ENCODE measurements at places on chromosomes 3 and 15.

DNA sequence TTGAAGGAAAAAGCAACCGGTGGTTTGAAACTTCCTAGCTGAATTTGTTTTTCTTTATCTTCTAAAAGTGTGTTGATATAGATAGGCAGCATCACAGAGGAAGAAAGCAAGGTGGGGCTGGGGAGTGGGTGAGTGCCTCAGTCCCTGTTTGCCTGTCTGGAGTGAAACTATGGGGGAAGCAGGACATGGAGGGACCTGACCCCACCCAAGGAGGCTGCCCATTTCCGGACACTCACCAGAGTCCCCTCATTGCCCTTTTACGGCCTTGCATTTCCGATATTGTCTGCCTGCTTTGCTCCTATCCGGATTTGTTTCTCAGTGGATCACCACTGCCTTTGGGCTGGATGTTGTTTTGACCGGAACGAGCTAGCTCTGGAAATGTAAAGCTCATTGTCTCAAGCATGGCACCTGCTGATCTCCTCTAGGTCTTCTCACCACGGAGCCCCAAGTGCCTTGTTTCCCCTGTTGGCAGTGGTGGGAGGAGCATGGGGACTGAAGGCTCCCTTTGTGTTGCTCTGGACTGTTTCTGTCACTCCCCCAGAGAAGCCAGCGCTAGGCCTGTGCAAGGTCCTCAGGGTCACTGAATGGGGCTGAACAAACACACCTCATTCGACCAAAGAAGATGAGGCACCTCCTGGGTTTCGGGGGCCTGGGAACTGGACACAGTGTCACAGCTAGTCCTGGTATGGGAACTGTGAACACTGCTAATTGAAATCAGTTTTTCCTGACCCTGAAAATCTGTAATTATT lies 7.0 kb downstream of the CLDN11 start:
- peaks cover under 1% of the 10 kb centered on the region for H3K27me3 ChIP-seq
- H3K27ac ChIP-seq: peak overlapping the region; percentile 45
- H3K36me3 ChIP-seq: no peaks in the 10 kb centered on the region
- peak overlapping the region; percentile 11 for H3K4me3 ChIP-seq

DNA sequence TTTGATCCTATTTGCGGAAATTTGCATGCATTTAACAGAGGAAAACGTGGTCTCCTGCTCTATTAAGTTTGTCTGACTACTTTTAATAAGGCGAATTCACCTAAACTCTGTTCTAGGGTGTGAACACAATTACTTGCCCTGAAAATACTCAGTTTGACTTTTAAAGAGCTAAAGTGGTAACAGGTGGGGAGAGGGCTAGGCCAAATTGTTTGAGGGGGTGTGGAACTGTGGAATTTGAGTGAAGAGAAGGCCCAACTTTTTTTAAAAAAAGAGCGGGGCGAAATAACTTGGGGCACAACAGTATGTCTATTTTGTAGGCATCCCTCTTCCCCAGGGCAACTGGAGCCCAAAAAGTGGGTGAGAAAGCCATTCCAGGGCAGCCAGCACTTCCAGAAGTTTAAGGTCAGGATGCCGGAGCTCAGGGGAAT lies 580 bp upstream of the FXR1 start:
- H3K36me3 ChIP-seq: no peaks in the 10 kb centered on the region
- peaks cover 2% of the 10 kb centered on the region for H3K27me3 ChIP-seq
- DNase-seq: no peak
- no peak overlapping the region for H3K27ac ChIP-seq
- peaks cover 3% of the 10 kb centered on the region for H3K4me1 ChIP-seq

- peaks cover 29% of the 10 kb centered on the region for H3K27me3 ChIP-seq
- H3K36me3 ChIP-seq: peaks cover 32% of the 10 kb centered on the region
- no peak within 1 kb of the TSS for H3K27ac ChIP-seq
- peak within 1 kb of the TSS; percentile 48 for H3K4me3 ChIP-seq
Measured at GRCh38 chr3:47578691-47579632, at the start of gene CSPG5. Gene CSPG5, minus strand, starts transcription at chr3:47578865. Its CDS starts 172 bp downstream, at chr3:47578693.

DNA sequence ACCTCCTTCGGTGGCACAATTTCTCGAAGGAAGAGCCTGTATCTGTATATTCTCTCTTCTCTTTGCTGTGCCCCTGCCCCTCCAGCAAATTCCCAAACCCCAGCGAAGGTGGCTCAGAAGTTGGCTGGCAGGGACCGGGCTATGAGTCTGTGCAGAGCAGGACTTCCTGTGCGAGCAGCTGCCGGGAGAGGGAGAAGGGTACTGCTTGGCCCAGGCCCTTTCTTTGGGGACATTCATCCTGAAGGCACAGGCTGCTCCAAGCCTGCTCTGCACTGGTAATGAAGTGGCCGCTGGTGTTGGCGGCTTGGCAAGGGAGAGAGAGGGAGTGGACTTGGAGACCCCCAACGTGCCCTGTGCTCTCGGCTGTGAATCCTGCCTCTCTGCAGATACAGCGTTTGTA lies 1.5 kb downstream of the SLC6A11 start:
- peaks cover 51% of the 10 kb centered on the region for H3K27me3 ChIP-seq
- no peak for DNase-seq
- no peaks in the 10 kb centered on the region for H3K36me3 ChIP-seq
- H3K4me3 ChIP-seq: no peak overlapping the region

DNA sequence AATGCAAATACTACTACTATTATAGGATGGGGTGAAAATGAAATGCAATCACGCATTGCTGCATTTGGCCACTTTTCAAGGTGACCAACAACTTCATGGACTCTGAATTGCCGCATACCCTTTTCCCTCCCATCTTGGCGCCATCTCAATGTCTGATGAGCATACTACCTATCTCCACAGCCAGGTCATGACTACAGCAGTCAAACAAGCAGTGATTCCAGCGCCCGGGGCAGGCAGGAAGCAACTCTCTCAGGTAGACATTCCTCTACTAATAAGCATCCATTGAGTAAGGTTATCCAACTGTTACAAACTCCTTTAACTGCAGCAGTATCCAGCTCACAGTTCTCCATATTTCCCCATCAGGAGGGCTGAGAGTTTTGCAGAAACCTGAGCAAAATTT lies 155.4 kb downstream of the ADAMTS17 start:
- H3K27ac ChIP-seq: no peak overlapping the region
- H3K4me1 ChIP-seq: no peaks in the 10 kb centered on the region
- no peak for DNase-seq

- no peaks in the 10 kb centered on the region for H3K4me1 ChIP-seq
- no peak overlapping the region for H3K4me3 ChIP-seq
- no peak overlapping the region for H3K27ac ChIP-seq
- peaks cover 31% of the 10 kb centered on the region for H3K27me3 ChIP-seq
- H3K36me3 ChIP-seq: peaks cover 1% of the 10 kb centered on the region
Measured at GRCh38 chr3:169964176-169964575, 2.4 kb upstream of the SEC62 start.

DNA sequence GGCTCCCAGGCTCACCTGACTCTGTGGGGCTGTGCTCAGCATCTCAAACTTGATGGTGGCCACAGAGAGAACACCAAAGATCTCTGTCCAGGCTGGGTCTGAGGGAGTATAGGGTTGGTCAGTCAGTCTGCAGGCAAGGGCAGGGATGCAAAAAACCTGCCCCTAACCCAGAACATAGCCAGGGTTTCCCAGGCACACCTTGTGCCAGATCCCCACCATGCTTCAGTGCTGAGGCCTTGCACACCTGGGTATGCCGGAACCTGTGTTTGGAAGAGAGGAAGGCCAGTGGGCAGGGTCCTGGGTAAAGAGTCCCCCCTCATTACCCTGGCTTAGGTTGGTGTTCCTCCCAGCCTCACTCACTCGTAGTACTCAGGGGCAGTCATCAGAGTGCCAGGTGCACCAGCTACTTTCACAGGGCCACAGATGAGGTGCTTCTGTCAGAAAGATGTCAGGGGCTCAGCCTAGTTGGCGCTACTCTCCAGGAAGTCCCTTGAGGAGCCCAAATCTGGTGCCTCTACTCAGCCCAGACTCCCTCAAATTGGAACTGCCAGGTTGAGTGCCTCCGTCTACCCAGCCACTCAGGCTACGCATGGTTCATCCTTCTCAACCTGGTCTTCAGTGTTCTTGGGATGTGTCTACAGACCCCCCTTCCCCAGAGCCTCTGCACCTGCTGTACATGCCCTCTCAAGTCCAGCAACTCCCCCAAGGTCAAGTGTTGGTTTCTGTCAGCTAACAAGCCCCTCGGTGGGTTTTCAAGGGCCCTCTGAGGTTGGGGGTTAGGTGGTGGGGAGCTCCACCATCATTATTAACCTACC lies 1.8 kb downstream of the DALRD3 start:
- H3K27me3 ChIP-seq: no peaks in the 10 kb centered on the region
- H3K4me3 ChIP-seq: no peak overlapping the region
- no peak overlapping the region for H3K27ac ChIP-seq
- DNase-seq: no peak
- peaks cover 13% of the 10 kb centered on the region for H3K4me1 ChIP-seq

GRCh38 chr3:143586576-143586975 lies 261.7 kb downstream of the SLC9A9 start:
- H3K36me3 ChIP-seq: no peaks in the 10 kb centered on the region
- H3K27ac ChIP-seq: no peak overlapping the region
- no peak overlapping the region for H3K4me3 ChIP-seq

- no peaks in the 10 kb centered on the region for H3K36me3 ChIP-seq
- H3K27ac ChIP-seq: no peak overlapping the region
- H3K4me1 ChIP-seq: no peaks in the 10 kb centered on the region
- no peaks in the 10 kb centered on the region for H3K27me3 ChIP-seq
- H3K4me3 ChIP-seq: no peak overlapping the region
- DNase-seq: no peak
Measured at GRCh38 chr3:179268400-179269051, 17.6 kb upstream of the KCNMB3 start.

GRCh38 chr15:101568309-101568708 lies 78.8 kb upstream of the PCSK6 start:
- H3K36me3 ChIP-seq: no peaks in the 10 kb centered on the region
- no peaks in the 10 kb centered on the region for H3K27me3 ChIP-seq
- no peak overlapping the region for H3K4me3 ChIP-seq
- no peak overlapping the region for H3K27ac ChIP-seq
- no peaks in the 10 kb centered on the region for H3K4me1 ChIP-seq

DNA sequence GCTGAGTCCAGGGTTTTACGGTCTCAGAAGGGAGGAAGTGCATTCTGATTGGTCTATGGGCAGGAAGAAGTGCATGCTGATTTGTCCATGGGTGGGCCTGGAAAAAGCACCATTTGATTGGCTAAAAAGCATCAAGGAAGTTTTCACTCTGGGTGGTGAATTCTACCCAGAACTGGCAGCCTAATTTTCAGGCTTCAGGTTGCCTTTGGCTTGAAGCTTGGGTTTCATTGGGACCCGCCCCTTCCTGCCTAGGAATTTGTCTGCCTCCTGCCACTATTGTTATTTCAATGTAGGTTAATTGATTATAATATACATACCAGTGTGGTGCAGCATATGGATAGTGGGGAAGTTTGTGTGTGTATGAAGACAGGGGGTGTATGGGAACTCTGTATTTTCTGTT lies 1355.9 kb downstream of the SI start:
- no peaks in the 10 kb centered on the region for H3K4me1 ChIP-seq
- H3K4me3 ChIP-seq: no peak overlapping the region
- H3K36me3 ChIP-seq: no peaks in the 10 kb centered on the region
- H3K27me3 ChIP-seq: no peaks in the 10 kb centered on the region
- H3K27ac ChIP-seq: no peak overlapping the region

DNA sequence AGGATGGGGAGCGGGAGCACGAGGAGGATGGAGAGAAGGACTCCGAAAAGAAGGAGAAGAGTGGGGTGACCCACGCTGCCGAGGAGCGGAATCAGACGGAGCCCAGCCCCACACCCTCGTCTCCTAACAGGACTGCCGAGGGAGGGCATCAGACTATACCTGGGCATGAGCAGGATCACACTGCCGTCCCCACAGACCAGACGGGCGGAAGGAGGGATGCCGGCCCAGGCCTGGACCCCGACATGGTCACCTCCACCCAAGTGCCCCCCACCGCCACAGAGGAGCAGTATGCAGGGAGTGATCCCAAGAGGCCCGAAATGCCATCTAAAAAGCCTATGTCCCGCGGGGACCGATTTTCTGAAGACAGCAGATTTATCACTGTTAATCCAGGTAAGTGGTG lies 169.8 kb downstream of the FEZF2 start:
- H3K4me1 ChIP-seq: no peaks in the 10 kb centered on the region
- no peak overlapping the region for H3K4me3 ChIP-seq
- no peaks in the 10 kb centered on the region for H3K27me3 ChIP-seq
- H3K27ac ChIP-seq: no peak overlapping the region
- peaks cover 9% of the 10 kb centered on the region for H3K36me3 ChIP-seq

GRCh38 chr3:10206166-10206511 lies 41.4 kb downstream of the IRAK2 start:
- no peaks in the 10 kb centered on the region for H3K36me3 ChIP-seq
- DNase-seq: no peak
- no peak overlapping the region for H3K4me3 ChIP-seq

DNA sequence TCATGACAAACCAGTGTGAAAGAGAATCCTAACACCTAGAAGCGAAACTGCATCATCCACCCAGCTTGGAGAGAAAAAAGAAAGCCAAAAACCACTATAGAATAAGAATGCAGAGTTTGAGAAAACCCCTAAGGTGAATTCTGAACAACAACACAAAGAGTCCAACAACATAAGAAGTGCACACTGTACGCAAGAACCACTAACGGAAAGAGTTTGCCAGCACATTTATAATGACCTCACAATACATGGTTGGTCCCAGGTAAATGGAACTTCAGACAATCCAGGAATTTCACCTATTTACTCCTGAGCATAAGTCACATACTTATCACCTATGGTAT lies 128.3 kb upstream of the BHLHE40 start:
- no peaks in the 10 kb centered on the region for H3K4me1 ChIP-seq
- H3K27ac ChIP-seq: no peak overlapping the region
- no peak for DNase-seq
- H3K27me3 ChIP-seq: no peaks in the 10 kb centered on the region
- no peaks in the 10 kb centered on the region for H3K36me3 ChIP-seq
- H3K4me3 ChIP-seq: no peak overlapping the region

DNA sequence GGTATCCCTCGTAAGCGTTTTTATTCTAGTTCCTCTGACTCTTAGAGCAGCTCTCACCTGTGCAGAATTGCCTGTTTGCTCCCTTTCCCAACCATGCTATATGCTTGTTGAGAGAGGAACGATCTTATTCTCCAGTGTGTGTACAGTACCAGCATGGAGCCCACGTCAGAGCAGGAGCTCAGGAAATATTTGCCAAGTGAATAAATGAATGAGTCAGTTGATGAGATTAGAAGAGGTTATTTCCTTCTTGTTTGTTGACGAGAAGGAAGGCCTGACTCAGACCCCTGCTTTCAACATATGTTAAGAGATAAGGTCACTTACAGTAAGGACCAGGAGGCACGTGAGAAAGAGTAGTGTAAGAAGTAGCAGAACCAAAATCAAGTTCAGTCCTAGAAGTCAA lies 106.3 kb upstream of the ABHD17C start:
- H3K27me3 ChIP-seq: no peaks in the 10 kb centered on the region
- peaks cover 2% of the 10 kb centered on the region for H3K4me1 ChIP-seq
- no peak overlapping the region for H3K4me3 ChIP-seq
- H3K36me3 ChIP-seq: peaks cover 21% of the 10 kb centered on the region

GRCh38 chr3:158789592-158789991 lies 12.3 kb upstream of the MFSD1 start:
- H3K36me3 ChIP-seq: no peaks in the 10 kb centered on the region
- H3K4me1 ChIP-seq: no peaks in the 10 kb centered on the region
- no peak overlapping the region for H3K27ac ChIP-seq
- no peak for DNase-seq

- no peak overlapping the region for H3K4me3 ChIP-seq
- DNase-seq: no peak
- no peaks in the 10 kb centered on the region for H3K27me3 ChIP-seq
- no peaks in the 10 kb centered on the region for H3K36me3 ChIP-seq
- H3K4me1 ChIP-seq: no peaks in the 10 kb centered on the region
- no peak overlapping the region for H3K27ac ChIP-seq
Measured at GRCh38 chr3:101873619-101874018, 24.3 kb downstream of the NFKBIZ start.

GRCh38 chr3:73378207-73378606 lies 246.5 kb downstream of the PDZRN3 start:
- no peaks in the 10 kb centered on the region for H3K27me3 ChIP-seq
- DNase-seq: no peak
- peaks cover 18% of the 10 kb centered on the region for H3K36me3 ChIP-seq

GRCh38 chr3:108152274-108152673 lies 61.4 kb upstream of the CD47 start:
- no peaks in the 10 kb centered on the region for H3K27me3 ChIP-seq
- H3K4me3 ChIP-seq: no peak overlapping the region

Data from neuronal stem cell (in vitro differentiated cells).